H9 (cell line): ENCODE measurements at places on chromosomes 4 and X. TPM values are rescaled to one million over a fixed set of nuclear protein-coding genes. Genes with fewer than 3 reads are reported as not detected.

DNA sequence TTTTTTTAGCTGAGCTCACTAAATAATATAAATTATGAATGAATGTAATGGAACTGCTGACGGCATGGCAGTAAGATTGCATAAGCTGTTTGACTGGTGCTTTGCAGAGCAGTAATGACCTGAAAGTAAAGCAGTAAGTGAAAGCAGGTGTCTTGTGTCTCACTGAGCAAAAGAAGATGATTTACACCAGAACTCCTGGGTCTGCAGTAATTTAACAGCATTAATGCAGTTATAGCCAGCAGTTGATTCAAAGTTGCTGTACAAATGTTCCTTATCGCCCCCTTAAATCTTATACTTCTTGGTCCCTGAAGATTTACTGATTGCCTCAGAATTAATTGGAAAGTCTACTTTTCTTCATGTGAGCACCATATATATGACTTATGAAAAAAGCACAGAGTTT lies 187.7 kb downstream of the DCTD start:
- H3K27ac ChIP-seq: no peak overlapping the region
- H3K4me3 ChIP-seq: no peak overlapping the region
- no peaks in the 10 kb centered on the region for H3K27me3 ChIP-seq
- no peak for DNase-seq
- H3K4me1 ChIP-seq: no peaks in the 10 kb centered on the region

GRCh38 chrX:68428431-68428830 lies 4.9 kb downstream of the OPHN1 start:
- H3K27me3 ChIP-seq: no peaks in the 10 kb centered on the region
- no peak overlapping the region for H3K4me3 ChIP-seq
- H3K36me3 ChIP-seq: peaks cover 31% of the 10 kb centered on the region
- H3K27ac ChIP-seq: no peak overlapping the region
- H3K4me1 ChIP-seq: no peaks in the 10 kb centered on the region

KIAA1210 gene
- not detected in 2 replicates for total RNA-seq

- no peaks in the 10 kb centered on the region for H3K36me3 ChIP-seq
- no peaks in the 10 kb centered on the region for H3K27me3 ChIP-seq
- no peak overlapping the region for H3K4me3 ChIP-seq
- H3K4me1 ChIP-seq: no peaks in the 10 kb centered on the region
Measured at GRCh38 chr4:141595531-141595930, 40.9 kb upstream of the IL15 start.
